ENCODE measurements at places on chromosomes 6 and 20. TPM values are rescaled to one million over a fixed set of nuclear protein-coding genes. Genes with fewer than 3 reads are reported as not detected.

- DNase-seq, result no peak
Observed at GRCh38 chr6:155290491-155290890, 23.8 kb downstream of the TFB1M start.

GRCh38 chr20:53964067-53964466 lies 106.3 kb downstream of the BCAS1 start:
- DNase-seq, result no peak

The HSPA1L gene
- total RNA-seq, result 2.2 TPM

DNA sequence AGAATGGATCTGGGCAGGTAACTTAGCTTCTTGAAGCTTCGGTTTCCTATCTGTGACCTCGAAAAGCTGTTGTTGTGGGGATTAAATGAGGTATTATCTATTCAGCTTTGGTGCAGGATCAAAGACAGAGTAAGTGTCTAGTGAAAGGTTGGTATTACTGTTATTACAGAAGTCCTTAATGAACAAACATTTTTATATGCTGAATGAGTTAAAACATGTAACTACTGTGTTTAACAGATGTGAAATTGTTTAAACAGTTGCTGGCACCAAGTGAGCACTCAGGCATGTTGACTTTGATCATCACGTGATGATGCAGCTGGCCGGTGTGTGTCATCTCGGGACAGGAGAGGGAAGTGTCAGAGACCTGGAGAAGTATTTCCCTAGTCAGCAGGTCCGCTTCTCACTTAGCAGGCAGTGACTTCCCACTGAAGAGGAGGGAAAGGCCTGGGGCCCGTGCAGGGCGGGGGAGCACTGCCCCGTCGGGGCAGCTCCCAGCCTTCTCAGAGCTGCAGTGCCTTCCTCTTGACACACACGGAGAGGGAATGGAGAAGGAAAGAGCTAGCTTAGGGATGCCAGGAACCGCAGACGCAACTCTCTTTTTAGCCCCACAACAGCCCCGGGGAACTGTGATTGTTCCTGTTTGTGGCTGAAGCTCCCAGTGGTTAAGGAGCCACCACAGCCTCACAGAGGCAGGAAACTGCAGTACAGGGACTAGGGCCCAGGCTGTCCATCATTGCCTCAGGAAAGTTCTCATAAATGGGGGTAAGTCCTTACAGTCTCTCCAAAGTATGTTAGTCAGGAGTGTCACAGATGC lies 18.0 kb downstream of the TUBB2A start:
- DNase-seq, result no peak

DNA sequence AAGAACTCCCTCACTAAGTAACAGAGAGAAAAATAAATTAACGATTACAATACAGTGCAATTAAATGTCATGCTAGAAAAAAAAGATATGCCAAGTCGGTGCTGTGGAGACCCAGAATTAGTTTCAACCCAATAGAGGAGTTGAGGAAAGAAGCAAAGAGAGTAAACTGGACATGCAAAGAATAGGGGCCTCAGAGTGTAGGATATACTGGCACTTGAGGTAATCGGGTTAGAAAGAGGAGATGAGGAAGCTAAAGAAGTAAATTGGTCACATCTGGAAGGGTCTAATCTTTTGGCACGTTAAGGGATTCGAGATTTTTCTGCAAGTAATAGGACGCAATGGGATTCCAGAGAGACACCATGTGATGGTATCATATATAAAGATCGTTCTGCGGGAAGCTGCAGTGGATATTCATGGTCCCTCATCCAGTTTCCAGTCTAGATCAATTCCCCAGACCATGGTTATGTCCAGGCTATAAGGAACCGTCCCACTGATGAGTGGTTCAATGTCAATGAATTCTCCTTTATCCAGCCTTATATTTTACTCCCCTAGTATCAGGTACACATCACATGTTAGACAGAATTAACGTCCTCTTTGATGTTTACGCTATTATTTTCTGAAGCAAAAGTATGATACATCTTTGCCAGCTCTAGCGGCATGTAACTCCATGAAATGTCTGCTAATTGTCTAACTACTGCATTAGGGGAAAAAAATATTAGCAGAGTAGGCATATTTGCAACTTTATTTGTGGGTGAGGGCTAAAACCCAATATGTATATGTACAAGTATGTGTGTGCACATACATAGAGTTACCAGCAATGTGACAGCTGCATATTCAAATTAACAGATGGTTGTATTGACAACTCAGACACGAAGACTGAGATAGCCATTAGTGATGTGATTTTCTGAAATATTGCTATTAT lies 1.1 kb upstream of the TBC1D32 start:
- DNase-seq, result no peak

GRCh38 chr6:30823534-30823865 lies 60.8 kb upstream of the DDR1 start:
- no peak for DNase-seq

- no peak for DNase-seq
Observed at GRCh38 chr6:156169371-156169770, 607.8 kb upstream of the ARID1B start.

DNA sequence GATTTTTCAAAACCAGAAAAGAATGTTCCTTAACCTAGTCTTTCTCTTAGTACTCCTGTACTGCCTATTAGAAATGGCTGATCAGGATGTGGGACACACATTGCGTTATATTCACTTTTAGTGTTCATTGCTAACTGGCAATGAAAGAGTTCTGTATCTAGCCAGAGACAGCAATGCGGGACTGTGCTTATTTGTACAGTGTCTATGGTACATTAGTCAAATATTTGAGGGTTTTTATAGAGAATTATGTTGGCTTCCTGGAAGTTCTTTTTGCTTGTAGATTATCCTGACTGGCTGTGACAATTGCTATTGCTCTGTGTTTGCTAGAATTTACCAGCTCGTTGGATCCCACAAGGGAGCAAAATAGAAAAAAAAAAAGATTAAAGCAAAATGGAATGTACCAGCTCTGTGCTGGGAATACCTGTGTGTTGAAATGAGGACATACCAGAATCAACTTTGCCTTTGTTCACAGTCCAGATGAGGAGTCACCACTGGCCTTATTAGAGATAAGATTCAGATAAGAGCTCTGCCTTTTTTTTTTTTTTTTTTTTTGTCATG lies 22.4 kb upstream of the IFNGR1 start:
- no peak for DNase-seq

GRCh38 chr6:139757784-139758183 lies 383.3 kb upstream of the CITED2 start:
- DNase-seq, result no peak

GRCh38 chr6:31651602-31652191 lies 764 bp downstream of the BAG6 start:
- DNase-seq, result no peak

GRCh38 chr6:159104931-159105330 lies 60.1 kb upstream of the TAGAP start:
- DNase-seq, result no peak

GRCh38 chr6:112595841-112596240 lies 248.7 kb downstream of the RFPL4B start:
- DNase-seq, result no peak

The NMBR gene
- not detected for total RNA-seq

DNA sequence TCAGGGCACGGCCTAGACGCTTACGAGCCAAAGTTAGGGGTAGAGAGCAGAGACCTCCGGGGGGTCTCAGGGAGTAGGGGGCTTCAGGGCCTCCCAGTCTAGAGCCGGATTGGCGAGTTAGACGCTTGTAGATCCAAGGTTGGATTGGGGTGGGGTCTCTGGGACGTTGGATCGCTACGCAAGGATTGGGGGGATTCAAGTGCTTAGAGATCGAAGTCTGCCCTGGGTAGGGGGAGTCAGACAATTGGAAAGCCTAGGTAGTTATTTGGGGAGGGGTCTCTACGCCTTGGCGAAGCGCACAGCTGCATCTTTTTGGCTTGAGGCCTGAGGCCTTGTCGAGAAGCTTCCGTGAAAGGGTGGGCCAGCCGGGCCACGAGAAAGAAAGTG lies 469 bp downstream of the STX16 start:
- no peak for DNase-seq

The CLPSL2 gene
- not detected for total RNA-seq

The TRIM31 gene
- not detected for total RNA-seq

Data from activated T-helper 1 cell treated with anti-CD3 and anti-CD28 coated beads, Interleukin-12 subunit alpha, Interleukin-12 subunit beta, Interleukin-2, Interleukin-4 antibody, amounts not matched to agents 30 ng/mL and 10 ng/mL and 1 ng/mL, durations not matched to agents 14 hours and 24 hours and 36 hours (primary cell).